Iris pigment epithelial cell (primary cell): ENCODE measurements at places on chromosomes 4 and X.

- no peak for DNase-seq
These were observed 165.1 kb downstream of the AFAP1 start for GRCh38 chr4:7774301-7775294.

DNA sequence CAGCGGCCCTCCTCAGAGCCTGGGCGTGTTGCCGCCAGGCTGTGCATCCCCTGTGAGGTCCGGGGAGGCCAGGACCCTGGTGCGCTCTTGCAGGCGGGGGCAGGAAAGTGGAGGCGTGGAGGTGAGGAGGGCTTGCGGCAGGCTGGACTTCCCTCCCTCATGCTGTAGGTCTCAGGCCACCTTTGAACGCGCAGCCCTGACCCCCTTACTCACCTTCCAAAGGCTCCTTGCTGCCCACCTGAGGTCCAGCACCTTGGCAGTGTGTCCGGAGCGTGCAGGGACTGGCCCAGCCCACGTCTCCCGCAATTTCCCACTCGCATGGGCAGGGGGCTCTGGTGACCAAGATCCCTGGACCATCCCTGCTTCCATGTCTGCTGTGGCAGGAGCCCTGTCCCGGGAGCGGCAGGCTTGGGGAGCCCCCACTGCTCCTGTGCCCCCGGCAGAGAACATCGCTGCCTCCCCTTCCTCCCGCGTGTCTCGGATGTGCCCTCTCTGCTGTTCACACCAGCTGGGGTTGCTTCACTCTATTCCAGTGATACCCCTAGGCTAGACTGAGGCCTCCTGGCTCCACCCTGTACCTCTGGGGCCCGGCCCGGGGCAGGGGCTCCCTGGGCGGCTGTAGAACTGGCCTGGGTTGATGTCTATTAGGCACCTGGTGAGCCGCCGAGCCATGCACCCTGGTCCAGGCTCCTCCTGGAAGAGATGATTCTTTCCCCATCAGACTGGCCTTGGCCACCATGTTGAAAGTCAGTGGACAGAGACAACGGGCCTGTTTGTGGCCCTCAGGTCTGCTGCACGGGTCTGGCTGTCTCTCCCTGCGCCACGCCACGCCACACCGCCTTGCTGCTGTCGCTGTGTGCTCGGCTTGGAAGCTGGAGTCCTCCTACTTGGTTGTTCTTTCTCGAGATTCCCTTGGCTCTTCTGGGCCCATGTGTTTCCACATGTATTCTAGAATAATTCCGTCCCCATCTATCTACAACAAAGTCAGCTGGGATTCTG lies 95.4 kb upstream of the ADRA2C start:
- DNase-seq, result no peak

- no peak for DNase-seq
These were observed 67.6 kb downstream of the PJA1 start for GRCh38 chrX:69097451-69098236.

- no peak for DNase-seq
These were observed 8.1 kb upstream of the MRPL1 start for GRCh38 chr4:77854431-77855111.

GRCh38 chr4:168685136-168685809 lies 188.4 kb downstream of the PALLD start:
- DNase-seq, result no peak

GRCh38 chrX:54237014-54237413 lies 54.0 kb upstream of the FAM120C start:
- no peak for DNase-seq

DNA sequence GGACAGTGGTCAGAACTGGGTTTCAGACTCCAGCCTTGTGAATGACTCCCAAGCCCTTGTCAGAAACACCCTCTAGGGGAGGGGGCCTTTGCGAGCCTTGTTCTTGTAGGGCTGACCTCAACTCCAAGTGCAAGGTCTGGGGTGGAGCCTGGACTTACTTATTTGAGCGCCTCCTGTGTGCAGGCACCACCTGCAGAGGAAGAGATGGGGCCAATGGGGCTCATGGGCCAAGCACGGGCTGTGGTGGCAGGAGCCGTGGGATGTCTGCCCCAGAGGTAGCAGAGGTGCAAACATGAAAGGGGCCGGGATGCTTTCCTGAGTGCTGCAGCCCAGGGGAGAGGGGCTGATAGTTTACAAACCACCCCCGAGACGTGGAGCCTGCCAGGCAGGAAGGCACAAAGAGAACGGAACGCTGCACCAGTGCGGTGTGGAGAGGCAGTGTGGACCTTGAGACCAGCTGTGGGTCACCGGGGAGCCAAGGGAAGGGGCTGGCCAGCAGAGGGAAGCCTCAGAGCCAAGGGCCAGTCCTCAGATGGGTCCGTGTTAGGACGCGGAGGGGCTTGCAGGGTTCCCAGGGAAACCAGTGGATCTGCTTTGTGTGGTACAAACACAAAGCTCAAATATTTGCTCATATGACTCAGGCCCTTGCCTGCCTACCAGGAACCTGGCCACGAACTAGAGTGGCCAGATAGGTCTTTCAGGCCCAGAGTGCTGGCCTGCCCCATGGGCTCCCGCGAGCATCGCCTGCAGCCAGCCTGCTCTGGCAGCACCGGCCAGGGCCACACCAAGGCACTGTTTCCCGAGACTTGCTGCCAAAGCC lies 8.7 kb upstream of the TADA2B start:
- peak; percentile 64 for DNase-seq

DNA sequence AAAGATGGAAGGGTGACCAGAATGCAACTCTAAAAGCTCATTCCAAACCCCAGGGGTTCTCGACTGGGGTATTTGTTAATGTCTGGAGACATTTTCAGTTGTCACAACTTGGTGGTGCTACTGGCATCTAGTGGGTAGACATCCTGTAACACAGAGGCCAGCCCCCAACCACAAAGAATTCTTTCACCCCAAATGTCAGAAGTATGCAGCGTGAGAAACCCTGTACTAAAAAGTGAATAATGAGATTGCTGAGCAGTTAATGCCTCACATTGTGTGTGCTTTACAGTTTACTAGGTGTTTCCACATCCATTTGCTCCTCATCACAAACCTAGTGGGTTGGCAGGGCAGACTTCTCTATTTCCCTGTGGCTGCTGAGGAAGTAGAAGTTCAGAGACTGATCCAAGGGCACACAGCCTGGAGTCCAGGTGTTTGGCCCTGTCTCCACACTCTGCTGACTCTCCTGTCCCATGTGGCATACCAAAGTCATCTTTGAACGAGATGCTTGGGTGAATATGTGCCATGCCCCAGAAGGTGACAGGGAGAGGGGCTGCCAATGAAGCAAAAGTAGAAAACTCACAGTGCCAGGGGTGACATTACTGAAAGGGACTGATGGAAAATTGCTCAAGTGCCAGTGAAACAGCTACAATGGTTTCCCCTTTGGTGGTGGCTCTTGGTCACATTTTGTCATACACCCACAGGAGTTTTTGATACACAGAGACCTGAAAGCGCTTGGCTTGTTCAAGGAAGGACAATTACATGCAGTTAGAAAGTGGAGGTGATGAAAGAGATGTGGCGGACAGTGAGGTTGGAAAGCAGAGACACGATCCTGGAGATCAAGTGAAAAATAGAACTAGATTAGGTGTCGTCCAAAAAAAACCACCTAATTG lies 10.1 kb upstream of the TMEM154 start:
- no peak for DNase-seq

GRCh38 chr4:44679060-44679459 lies 840 bp downstream of the GUF1 start:
- no peak for DNase-seq

DNA sequence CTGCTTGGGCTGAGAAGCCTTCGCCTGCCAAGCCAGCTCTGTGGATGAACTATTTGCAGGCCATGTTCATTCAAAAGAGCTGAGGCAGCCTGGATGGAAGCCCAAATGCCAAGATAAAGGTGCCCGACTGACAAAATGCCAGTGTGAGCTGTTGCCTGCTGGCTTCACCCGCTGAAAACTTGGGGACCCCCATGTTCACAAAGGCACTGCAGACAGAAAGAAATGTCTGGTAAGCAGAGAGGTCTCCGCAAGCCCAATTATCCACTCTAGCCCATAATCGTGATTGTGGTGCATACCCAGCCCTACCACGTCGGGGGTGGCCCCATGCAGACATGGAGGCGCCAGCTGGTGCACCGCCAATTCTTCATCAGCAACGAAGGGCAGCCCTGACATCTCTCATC lies 13.0 kb upstream of the SMIM20 start:
- no peak for DNase-seq

DNA sequence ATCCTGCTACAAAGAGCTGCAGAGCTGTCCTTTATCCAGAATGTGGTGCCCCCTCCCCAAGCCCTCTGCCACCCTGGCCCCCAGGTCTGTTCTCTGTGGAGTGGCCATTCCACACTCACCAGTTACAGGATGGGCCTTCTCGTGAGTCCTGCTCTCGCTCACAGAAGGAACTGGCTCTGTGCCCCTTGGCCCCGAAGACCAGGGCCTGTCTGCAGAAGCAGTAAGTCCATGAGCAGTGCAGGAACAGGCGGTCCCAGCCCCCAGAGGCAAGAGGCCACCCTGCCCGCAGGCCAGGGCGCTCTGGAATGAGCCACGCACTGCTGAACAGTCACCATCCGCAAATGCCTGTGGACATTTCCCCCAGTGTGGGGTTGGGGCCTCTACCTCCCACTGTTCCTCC lies 92.2 kb downstream of the DCTD start:
- DNase-seq, result no peak

DNA sequence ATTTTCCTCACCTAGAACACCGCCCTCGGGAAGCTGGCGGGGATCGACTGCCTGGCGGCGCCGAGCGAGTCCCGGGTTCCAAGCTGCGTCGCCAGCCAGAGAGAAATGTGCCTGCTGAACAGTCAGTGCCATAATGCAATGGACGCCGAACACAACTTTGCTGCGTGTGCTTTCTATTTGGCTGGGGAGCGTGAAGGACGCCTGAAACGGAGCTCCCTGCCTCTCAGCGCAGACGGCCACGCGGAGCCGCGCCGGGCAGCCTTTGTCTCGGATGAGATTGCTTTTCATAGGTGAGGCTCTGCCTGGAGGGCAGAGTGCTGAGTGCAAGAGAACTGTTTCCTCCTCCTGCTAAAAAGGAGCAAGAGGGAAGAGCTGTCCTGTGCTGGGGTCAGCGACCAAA lies 107.7 kb upstream of the BCOR start:
- peak; percentile 2 for DNase-seq

DNA sequence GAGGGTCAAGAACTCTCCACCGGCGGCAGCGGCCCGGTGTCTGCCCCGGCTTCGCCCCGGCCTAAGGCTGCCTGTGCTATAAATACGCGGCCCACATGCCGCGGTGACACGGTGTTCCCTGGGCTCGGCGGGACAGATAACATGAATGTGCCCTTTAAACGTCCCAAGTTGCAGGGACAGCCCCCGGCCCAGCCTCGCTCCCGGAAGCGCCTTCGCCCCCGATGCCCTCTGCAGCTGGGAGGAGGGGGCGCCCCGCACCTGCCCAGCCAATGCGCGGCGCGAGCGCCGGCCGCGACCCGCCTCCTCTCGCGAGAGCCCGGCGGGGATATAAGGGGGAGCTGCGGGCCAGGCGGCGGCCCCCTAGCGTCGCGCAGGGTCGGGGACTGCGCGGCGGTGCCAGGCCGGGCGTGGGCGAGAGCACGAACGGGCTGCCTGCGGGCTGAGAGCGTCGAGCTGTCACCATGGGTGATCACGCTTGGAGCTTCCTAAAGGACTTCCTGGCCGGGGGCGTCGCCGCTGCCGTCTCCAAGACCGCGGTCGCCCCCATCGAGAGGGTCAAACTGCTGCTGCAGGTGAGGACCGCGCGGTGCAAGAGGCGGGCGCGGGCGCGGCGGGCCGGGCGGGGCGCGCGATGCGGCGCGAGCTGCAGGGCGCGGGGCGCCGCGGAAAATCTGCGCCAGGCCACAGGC lies at the start of gene SLC25A4:
TSS of gene SLC25A4 (plus strand) at position 355 of the 689 bp plus-strand sequence. CDS start at position 462, 107 bp downstream.
- DNase-seq, result peak; percentile 64

- DNase-seq, result no peak
These were observed 74.3 kb upstream of the IGFBP7 start for GRCh38 chr4:57184378-57185029.

GRCh38 chrX:30488092-30488491 lies 89.5 kb downstream of the TASL start:
- peak; percentile 9 for DNase-seq

- peak; percentile 85 for DNase-seq
These were observed at the start of gene RTL3 for GRCh38 chrX:78658845-78659744. Gene RTL3, minus strand, starts transcription at chrX:78659328. Its CDS starts 908 bp downstream, at chrX:78658420.
